ENCODE measurements at places on chromosomes 5 and 9. TPM values are rescaled to one million over a fixed set of nuclear protein-coding genes. Genes with fewer than 3 reads are reported as not detected.

CNTNAP3 gene
- 25.0 TPM for total RNA-seq

HSD17B3 gene
- total RNA-seq: 2.4 TPM

PKN3 gene
- 9.3 TPM for total RNA-seq

DNA sequence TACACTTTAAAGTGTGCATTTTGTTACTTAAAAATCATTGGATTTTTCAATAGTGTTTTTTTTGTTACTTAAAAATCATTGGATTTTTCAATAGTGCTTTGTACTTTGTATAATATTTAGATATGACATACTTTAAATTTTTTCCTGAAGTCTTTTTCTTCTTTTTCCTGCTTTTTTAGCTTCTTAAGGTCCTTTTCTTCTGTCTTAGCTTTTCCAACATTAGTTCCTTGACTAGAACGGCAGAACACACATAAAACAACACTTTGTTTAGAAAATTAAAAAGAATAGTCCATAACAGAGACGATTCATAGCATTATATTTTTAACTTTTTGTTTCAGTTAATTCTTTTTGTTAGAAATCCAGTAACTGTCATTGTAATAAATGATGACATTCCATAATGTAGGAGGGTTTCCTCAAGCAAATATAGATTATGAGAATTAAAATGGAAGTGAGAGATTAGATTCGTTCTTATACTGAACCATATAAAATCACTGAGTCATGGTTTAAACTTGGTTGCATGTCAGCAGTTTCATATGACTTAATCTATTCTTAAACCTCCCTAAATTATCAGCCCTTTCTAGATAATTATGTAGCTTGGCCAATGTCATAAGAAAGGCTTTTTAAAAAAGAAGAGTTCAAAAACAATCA, 45.3 kb upstream of the RICTOR start:
- DNase-seq: no peak

DNA sequence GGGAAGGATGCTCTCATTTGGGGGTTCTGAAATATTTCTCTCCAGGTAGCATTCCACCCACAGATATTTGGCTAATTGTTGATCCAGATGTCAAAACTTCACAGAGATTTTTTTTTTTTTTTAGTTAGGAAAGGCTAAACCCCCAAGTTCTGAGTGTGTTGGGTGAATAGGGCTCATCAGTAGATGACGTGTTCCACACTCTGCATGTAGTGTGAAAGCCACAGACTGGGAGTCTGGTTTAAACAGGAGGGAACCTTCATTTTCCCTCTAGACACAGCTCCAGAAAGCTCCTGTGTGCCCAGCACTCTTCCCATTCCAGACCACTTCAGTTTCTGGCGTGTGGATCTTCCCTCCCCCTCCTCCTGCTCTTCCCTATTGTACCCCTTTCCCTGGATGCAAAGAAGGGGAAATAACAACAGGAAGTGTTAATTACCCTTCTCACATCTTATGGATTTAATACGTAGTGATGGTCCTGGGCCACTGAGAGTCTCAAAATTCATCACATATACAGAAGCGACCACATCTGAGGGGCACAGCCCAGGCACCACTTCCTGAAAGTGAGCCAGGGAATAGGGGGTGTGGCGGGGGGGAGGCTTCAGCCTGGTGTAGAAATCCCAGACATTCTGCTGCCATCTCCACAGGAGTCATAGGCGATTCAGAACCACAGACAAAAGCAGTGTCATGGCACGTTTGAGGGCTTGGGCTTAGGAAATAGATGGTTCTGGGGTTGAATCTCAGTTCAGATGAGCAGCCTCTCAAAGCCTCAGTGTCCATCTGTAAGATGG, 65.1 kb downstream of the DAP start:
- DNase-seq: no peak

DNA sequence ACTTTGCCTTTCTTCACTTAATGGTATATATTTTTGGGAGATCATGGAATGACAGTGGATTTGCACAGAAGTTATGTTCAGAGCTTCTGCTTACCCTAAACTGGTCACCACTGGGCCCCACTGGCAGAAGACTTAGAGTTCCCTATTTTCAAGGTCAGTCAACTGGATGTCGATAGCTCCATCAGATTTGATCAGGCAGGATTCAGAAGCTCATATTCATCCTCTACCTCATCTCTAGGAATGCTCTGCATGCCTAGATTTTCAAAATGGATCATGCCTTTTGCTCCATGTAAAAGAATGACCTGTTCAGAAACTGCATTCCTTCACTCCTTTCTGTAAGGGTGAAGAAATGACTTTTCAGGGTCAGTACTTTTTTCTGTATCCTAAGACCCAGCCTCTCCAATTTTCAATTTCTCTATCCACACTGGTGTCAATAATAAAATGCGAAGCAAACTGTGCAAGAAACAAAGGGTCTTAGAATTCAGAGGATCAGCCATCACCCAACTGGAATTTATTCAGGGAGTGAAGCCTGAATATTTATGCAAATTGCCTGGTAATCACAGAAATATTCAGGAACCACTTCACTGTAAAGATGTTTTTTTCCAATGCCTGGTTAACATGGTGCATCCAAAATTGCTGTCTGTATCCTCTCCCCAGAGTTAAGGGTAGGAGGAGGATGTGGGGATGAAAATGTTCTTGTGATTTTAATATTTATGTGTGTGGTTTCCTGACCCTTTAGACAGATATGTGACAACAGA, 125.4 kb downstream of the DOCK2 start:
- peak; percentile 36 for DNase-seq

DNA sequence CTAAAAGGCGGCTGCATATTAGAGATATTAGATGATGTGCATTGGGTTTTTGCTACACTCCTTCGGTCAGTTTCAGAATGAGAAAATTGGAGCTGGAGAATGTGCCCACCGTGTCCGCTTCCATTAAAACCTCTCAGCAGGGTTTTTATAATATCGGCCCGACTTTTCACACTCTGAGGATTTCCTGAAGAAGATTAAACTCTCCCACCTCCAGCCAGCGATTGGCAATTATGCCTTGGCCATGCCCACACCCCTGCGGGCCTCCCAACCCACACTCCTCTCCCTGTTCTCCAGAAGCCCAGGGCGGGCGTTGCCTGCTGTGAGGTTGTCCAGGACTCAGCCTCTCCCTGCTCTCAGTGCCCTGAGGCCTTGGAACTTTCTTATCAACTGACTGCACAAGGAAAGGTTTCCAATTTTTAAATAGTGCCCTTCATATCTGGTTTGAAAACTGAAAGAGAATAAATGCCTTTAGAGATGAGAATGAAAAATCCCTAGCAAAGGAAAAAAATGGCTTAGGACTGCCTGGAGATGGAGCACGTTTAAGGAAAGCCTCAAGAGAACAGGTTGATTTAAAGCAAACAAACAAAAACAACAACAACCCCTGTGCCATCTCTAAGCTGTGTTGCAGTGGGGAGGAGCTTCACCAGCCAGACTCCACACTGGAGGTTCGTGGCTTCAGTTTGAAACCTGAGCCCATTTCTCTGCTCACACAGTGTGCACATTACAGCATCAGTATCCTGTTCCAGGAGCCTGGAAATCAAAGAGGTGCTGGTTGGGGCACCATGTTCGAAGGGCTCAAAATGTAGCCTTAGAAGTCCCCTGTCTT, 292.9 kb downstream of the NSG2 start:
- no peak for DNase-seq

- no peak for DNase-seq
Measured at GRCh38 chr9:77944556-77945243, 86.9 kb downstream of the GNAQ start.
